PC-9 (cell line): ENCODE measurements at places on chromosomes 6 and 20.

DNA sequence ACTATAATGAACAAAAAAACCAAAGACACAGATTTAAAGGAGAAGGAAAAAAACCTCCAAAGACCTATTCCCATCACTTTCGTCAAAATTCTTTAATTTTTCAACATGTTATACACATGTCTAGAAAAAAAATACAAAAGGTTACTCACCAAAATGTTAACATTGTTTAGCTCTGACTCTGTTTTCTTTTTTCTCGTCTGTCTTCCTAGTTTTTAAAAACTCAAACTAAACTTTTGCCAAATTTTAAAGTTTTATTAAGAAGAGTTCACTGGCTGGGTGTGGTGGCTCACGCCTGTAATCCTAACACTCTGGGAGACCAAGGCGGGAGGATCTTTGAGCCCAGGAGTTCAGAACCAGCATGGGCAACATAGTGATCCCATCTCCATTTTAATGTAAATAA is 10.8 kb downstream of the MCUR1 start:
- DNase-seq, result no peak
- peaks cover 2% of the 10 kb centered on the region; the same call in 1 of the 2 replicates for H3K36me3 ChIP-seq
- H3K27ac ChIP-seq, result no peak overlapping the region
- no peaks in the 10 kb centered on the region for H3K27me3 ChIP-seq

DNA sequence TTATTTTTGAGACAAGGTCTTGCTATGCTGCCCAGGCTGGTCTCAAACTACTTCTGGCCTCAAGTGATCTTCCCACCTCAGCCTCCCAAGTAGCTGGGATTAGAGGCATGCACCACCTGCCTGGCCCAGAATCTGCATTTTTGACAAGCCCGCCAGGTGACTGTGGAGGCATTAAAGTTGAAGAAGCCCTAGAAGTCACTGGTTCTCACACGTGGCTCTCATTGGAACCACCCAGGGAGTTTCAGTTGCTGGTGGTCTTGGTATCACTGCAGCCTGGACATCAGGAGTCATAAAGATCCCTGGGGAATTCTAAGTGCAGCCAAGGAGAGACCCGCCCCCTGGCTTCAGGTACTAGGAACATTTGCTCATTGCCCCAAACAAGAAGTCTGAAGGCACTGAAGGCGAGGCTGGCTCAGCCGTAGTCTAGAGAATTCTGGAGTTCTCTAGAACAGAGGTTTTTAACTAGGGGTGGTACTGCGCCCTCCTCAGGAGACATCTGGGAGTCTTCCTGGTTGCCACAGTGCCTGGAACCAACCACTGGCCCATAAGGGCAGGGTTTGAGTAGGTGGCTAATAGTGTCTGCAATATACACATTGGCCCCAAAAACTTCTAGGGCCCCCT is 182.8 kb downstream of the ZMYND8 start:
- H3K27me3 ChIP-seq, result no peaks in the 10 kb centered on the region
- no peak overlapping the region for H3K27ac ChIP-seq
- no peaks in the 10 kb centered on the region for H3K4me1 ChIP-seq
- no peaks in the 10 kb centered on the region for H3K36me3 ChIP-seq
- no peak for DNase-seq

DNA sequence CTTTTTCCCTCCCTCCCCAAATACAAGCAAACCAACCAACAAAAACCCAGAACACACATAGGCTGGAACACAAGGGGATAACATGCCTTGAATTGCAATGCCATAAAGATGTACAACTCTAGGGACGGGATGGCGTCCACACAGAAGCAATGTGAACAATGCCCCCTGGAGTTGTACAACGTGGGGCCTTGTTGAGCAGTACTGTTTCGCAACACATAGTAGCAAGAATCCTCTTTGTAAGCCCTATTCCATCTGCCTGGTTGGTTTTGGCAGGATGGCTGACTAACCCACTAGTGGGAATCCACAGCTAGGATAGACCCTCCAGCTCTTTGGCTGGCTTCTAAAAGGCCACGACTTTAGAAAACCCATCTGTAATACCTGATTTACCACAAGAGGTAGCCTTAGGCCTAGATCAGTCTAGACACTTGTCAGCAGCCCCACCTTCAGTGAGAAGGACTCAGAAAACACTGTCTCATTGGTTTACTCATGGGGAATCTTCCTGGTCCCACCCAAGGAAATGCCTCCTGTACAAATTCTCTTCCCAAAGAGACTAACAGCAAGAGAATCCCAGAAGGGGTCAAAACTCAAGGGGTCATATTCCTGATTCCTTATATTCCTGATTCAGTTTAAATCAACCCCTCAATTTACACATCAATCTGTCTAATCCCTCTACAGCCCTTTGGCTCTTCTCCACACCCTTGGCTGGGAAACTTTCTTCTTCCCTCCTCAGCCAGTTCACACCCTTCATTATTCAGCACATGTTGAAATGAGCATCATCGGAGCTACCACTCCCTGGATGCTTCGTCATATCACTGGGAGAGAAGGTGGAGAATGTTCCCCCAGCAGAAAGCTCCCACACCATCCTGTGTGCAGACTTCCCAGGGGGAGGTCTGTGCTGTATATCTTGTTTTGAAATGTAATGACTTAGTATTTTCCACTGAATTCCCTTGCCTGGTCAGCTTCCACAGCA is 622.4 kb upstream of the FLRT3 start:
- no peaks in the 10 kb centered on the region for H3K27me3 ChIP-seq
- no peak overlapping the region for H3K27ac ChIP-seq
- no peaks in the 10 kb centered on the region for H3K36me3 ChIP-seq
- peaks cover 22% of the 10 kb centered on the region for H3K4me1 ChIP-seq
- no peak for DNase-seq
- H3K4me3 ChIP-seq, result no peak overlapping the region

- no peak overlapping the region for H3K27ac ChIP-seq
- no peaks in the 10 kb centered on the region for H3K27me3 ChIP-seq
- no peak overlapping the region for H3K4me3 ChIP-seq
- peaks cover 48% of the 10 kb centered on the region for H3K4me1 ChIP-seq
Measured at GRCh38 chr6:159972506-159973268, 3.8 kb downstream of the IGF2R start.

GRCh38 chr20:43572891-43573290 is 14.1 kb downstream of the SGK2 start:
- peaks cover 11% of the 10 kb centered on the region; the same call in 1 of the 2 replicates for H3K4me1 ChIP-seq
- no peak overlapping the region for H3K4me3 ChIP-seq
- no peaks in the 10 kb centered on the region for H3K36me3 ChIP-seq

DNA sequence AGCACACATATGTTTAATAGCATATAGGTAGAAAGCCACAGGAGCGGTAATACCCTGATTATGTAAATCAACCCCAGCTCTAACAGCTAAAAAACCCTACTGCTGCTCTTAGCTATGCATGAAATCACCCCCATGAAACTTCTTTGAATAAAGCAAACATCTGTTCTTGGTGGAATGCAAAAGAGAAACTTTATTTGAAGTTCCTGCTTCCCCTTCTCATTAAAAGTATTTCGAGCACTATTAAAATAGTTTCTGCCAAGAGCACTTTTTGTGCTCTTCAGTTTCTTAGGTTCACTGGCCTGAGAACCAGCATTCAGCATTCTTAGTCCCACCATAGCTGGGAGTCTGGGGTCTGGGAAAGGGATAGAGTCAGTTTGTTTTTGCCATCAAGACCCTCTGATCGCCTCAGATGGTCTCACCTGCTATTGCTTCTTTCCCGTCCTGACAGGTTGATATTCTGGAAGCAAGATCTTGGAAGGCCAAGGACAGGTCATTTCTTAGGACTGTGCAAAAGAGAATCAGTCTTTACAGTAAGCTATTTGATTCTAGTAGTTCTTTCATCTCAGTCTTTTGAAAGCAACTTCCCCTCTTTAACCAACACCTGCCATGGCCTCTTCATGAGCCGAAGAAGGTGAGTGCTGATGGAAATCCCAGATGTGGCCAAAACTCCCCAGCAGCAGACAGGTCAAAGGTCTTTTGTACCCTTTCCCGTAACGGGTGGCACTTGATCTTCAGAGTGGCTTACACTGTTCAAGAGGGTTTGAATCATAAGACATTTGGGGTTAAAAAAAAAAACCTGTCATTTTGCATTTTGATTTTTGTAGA is 76.5 kb upstream of the TMEM170B start:
- DNase-seq, result no peak
- H3K4me3 ChIP-seq, result no peak overlapping the region
- H3K4me1 ChIP-seq, result no peaks in the 10 kb centered on the region
- no peaks in the 10 kb centered on the region for H3K36me3 ChIP-seq
- H3K27ac ChIP-seq, result no peak overlapping the region
